ENCODE measurements at places on chromosomes 5 and 9.

GRCh38 chr9:35956651-35957050, 1.3 kb downstream of the OR2S2 start:
- no peak for DNase-seq

DNA sequence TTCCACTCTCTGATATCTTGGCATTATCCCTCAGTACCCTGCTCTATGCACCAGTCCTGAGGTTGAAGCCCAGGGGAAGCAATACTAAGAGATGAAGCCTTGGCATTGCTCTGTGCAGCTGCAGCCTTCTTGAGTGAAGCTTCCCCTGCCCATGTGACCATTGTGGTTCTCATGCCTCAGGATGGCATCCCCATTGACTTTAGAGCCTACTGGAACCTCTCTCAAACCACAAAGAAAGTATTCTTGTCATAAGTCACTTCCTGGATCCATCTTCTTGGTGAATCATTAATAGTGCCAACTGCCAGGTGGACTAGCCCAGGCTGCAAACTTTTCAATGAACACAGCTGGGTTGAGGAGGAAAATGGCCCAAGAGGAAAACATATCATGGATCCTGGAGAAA, 283.9 kb upstream of the RFX3 start:
- peak; percentile 19 for DNase-seq

DNA sequence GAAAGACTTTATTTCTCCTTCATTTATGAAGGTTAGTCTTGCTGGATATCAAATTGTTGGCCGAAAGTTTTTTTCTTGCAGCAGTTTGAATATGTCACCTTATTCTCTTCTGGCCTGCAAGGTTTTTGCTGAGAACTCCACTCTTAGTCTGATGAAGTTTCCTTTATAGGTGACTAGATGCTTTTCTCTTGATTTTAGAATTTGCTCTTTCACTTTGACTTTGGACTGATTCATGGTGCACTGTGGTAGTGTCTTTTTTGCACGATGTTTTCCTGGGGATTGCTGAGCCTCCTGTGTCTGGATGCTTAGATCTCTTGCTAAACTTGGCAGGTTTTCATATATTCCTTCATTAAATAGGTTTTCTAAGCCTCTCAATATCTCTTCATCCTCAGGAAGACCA, 12.4 kb downstream of the AHRR start:
- DNase-seq, result no peak

DNA sequence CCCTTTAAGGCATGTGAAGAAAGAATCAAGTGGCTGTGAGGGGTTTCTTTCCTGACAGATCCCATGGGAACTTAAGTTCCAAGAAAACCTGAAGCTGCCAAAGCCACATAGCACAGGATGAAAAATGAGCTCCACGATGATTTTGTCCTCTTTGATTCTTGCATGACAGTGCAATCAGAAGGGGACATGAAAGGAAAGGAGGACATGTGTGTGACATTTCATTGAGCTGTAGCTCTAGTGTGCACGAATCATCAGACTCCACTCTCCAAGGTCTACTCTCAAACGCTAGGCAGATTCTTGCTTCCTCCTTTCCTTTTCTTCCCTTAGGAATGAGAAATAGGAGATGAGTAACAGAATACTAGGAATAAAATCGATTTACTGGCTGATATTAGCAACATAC, 142.0 kb downstream of the ZNF608 start:
- DNase-seq, result no peak

- no peak for DNase-seq
Observed at GRCh38 chr5:3197304-3198073, 398.1 kb upstream of the IRX1 start.
